ENCODE measurements at places on chromosomes 2 and 18.

GRCh38 chr18:79587226-79587741 is 92.3 kb upstream of the CTDP1 start:
- no peak for DNase-seq

GRCh38 chr2:121596221-121597080 is 52.8 kb downstream of the CLASP1 start:
- peak; percentile 97 for DNase-seq

DNA sequence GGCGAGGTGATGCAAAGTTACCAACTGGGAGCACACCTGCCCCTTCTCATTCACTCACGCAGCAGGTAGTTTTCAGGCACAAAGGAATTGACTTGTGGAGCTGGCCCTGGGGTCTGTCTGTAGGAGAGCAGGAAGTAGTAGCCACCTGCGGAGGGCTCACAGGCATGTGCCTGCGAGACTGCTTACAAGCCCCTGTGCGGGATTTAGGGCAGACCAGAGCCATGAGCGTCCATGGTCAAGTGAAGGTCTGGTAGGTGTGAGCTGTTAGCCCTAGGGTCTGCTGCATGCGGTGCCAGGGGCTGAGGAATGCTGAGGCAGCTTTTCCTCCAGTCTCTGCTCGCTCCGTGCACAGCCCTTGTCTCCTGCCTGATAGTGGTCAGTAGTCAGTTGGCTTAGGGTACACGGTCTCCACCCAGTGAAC is 18.9 kb downstream of the INPP4A start:
- no peak for DNase-seq

- no peak for DNase-seq
Measured at GRCh38 chr2:171056307-171056706, 104.4 kb downstream of the TLK1 start.

DNA sequence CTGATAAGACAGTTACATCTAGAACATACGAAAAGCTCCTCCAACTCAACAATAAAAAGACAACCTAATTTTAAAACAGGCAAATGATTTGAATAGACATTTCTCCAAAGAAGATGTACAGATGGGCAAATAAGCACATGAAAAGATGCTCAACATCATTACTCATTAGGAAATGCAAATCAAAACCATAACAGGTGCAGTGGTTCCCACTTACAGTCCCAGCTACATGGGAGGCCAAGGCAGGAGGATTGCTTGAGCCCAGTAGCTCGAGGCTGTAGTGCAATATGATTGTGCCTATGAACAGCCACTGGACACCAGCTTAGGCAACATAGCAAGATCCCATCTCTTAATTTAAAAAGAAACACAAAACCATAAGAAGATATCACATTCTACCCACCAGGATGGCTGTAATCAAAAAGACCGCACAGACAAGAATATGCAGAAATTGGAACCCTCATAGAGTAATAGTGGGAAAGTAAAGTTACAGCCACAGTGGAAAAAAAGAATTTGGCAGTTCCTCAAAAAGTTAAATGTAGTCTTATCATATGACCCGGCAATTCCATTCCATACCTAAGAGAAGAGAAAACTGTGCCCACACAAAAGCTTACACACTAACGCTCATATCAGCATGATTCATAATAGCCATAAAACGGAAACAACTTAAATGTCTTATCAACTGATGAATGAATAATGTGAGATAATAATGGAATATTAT is 30.5 kb upstream of the ARMC9 start:
- peak; percentile 21 for DNase-seq

DNA sequence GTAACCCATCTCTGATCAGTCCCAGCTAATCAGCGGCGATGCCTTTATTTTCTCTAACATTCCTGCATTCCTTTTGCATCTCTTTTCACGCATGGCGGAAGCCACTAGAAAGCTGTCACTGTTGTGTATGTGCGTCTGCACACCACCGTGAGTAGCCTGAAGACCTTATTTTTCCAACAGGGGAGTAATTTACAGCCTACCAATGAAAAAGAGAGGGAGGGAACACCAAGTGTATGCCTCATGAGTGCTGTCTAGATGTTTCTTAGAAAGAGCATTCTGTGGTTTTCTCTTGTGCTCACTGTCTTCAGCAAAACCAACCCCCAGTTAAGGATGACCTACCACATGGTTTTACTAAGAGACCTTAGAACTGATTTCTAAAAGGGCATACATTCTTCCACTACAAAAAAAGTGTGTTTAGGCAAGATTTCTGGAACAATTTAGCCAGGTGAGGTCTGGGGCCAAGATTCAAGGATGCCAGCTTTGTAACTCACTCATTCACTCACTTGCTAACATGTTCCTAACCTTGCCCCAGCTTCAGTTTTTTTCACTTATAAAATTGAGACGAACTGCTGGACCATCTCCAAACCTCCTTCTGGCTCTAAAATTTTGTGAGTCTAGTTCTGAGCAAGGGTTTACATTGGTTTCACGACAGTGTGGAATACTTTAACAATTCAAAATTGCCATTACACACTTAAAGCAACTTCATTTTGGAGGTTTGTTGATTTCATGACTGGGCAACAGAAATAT is 51.4 kb downstream of the BCL2 start:
- no peak for DNase-seq

DNA sequence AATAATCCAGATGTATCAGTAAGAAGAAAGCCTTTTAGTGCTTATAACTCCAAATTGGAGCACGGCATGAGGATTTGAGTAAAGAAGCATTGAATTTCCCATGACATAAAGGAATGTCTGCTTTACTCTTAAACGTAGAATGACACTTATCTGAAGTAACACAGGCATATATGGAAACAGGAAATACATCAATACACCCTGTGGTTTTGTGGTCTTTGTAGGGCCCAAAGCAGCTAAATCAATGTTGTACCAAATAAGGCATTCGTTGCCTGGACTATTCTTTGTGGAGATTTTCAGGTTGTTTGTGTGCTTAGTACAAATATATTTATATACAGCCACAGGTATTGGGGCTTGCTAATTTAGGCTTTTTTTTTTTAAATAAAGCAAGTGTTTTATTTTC is 660.5 kb downstream of the LRRTM4 start:
- DNase-seq: no peak

DNA sequence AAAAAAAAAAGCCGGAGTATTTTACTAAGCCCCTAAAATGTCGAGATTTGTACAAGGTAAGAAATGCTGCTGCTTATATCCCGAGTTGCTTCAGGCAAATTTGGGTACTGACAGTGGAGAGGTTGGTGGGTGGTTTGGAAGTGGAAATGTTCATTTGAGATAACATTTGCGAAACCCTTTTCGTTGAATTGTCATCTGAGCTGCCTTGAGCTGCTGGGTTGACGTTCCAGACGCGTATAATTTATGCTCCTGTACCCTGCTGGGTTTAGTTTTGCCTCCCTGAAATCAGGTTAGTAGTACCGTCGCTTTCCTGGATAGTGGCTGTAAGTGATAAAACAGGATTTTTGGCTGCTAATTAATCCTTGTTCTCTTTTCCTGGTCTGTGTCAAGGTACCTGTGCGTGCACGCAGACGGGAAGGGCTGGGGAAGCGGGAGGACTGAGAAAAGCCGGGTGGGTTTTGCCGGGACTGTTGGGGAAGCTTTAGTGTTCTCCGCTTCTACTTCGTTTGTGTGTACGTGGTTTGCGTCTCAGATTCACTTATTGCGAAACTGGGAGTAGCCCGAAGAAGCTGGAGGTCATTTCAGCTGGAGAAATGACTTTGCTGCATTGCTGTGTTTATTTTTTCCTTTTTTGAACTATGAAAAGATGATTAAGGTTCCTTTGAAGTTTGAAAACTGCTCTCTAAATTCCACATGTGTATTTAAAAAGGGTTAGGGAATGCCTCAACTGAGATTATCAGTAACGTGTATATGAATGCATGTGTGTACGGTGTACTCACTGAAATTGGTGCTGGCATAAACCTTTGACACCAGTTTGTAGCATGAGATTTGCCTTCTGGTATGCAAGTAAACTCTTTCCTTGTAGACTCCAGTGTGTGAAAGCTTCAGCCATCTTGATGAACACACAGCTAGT is 709 bp downstream of the UGP2 start:
- peak; percentile 63 for DNase-seq

DNA sequence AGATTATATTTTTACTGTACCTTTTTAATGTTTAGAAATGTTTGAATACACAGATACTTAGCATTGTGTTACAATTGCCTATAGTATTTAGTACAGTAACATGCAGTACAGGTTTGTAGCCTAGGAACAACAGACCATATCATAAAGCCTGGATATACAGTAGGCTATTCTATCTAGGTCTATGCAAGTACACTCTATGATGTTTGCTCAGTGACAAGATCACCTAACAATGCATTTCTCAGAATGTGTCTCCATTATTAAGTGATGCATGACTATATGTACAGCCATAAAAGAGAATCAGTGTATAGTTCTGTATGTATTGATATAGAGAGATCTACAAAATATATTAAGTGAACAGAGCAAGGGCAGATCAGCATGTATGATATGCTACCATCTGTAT is 616.4 kb downstream of the XIRP2 start:
- no peak for DNase-seq

DNA sequence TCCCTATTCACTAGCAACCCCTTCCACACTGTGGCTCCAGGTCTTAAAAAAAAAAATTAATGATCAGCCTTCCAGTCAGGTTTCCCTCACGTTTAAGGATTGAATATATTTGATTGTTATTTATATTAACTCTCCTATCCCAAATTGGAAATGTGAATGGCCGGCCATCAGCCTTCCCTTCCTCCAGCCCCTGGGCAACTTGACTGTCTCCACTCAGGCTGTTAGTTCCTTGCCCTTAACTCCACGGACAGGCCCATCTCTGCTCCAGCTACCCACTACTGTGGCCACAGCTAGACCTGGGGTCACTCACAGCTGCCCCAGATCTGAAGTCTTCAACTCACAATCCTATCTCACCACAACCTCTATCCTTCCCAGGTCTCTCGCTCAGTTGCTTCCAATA is 39.9 kb downstream of the THOC1 start:
- no peak for DNase-seq

- DNase-seq: no peak
Measured at GRCh38 chr18:8130096-8130495, 479.1 kb upstream of the RAB12 start.

DNA sequence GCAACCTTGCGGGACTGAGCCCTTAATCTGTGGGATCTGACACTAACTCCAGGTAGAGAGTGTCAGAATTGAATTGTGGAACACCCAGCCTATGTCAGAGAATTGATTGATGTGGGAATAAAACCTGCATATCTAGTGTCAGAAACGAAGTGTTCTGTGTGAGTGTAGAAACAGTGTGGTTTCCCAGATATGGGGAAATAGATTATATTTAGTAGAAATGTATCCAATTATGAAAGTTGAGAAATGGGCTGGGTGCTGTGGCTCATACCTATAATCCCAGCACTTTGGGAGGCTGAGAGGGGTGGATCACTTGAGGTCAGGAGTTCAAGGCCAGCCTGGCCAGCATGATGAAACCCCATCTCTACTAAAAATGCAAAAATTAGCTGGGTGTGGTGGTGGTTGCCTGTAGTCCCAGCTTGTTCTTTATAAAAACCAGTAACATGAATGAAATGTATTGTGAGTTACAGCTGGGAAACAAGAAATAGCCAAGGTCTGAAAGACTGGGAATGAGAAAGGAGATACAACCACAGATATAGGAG is 4.3 kb upstream of the TP53I3 start:
- no peak for DNase-seq

- no peak for DNase-seq
Measured at GRCh38 chr2:159256159-159256558, 30.3 kb downstream of the WDSUB1 start.

- DNase-seq: peak; percentile 75
Measured at GRCh38 chr2:37654932-37655841, 16.3 kb downstream of the CDC42EP3 start.

DNA sequence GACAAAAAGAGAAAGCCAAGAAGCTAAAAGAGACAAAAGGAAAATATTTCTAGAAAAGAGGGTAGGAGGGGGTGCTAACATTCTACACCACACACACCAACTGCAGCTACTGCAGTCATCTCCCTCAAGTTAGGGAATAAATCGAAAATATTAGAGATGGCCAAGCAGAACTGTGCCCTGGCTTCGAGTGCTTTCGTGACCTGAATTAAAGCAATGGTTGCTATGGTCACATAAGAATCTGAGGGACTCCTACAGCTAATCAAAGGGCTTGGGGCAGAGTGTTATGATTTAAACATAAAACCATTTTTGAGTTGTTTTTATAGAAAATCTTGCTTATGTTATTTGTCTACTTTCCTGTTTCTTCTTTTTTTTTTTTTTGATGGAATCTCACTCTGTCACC is 159.6 kb upstream of the HNRNPA3 start:
- DNase-seq: no peak

DNA sequence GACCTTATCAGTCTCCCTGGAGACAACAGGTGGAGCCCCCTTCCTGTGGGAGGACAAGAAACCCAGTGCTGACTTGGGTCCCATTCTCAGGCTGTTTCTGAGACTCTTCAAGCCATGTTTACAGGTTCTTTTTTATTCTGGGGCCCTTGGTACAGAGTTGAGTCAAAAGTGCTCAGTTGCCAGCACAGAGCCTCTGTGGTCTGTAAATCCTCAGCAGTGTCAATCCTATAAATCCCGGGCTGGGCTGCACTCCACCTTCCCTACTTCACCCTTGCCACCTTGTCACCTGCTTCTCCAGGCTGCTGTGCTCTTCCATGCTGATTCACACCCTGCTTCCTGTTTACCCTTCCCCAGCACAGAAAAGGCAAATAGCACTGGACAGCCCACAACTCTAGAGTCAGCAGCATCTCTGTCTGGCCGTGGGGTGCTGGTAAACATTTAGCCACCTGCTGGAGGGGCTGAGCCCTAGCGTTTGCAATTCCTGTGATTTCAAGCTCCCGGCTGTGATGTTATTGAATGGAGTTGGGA is 74.7 kb downstream of the TNFRSF11A start:
- no peak for DNase-seq

DNA sequence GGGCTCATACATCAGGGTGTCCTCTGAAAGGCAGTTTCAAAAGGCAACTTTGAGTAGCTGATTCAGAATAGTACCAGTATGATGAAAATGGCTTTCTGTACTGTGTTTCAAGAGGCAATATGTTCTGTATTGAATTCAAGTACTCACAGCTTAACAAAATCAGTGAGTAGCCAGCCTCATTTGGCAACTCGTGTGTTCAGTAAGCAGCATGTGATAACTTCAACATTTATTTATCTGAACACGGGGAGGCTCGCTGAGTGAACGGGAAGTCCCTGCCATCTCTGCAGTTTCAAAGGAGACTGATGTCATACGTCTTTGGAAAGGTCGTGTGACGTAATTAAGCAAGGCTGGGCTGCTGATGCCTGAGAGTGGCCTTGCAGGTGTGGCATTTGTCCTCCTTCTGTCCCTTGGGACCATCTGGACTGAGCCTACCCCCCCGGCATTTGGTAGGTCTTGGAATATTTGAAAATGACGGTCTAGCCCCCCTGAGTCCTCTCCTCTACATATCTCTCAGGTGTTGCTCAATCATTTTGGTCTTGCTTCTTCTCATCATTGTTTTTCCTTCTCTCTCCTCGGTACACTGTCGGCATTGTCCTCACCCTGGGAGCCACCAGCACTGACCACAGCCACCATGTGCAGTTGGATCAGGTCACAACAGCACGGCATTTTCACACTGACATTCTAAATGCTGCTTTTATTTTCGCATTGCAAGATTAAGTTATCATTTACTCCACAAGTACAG is 62.8 kb downstream of the SMIM21 start:
- no peak for DNase-seq
